Dorsolateral prefrontal cortex (tissue), 122 donors: ENCODE measurements at places on chromosomes 1 and 21. TPM values are rescaled to one million over a fixed set of nuclear protein-coding genes. Genes with fewer than 3 reads are reported as not detected.

SDE2 gene
- 14.4 TPM for total RNA-seq

- no peak for DNase-seq
Measured at GRCh38 chr1:246599315-246599714, 33.1 kb downstream of the CNST start.

DNA sequence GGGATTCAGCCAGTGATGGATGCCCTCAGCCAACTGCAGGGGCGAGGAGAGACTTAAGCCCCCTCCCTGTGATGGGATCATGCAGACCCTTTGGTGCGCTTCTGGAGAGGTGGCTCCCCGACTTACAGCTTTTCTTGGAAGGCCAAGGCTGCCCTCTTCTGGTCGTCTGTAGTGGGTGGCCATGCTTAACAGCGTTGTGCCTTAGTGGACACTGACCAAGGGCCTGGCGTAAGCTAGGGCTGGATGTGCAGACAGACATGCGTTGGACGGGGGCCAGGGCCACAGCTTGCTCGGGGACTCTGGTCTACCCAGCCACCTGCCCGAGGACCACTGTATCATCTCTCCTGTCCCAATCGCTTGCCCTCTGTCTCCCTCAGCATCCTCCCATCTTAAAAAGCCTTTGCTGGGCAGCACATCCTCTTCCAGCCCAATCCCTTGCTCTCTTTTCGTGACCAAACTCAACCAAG, 5.5 kb downstream of the AZIN2 start:
- peak; percentile 82 for DNase-seq

GRCh38 chr1:24221246-24221645, 34.2 kb upstream of the IFNLR1 start:
- DNase-seq, result no peak
